ENCODE measurements at places on chromosomes 7 and 10.

DNA sequence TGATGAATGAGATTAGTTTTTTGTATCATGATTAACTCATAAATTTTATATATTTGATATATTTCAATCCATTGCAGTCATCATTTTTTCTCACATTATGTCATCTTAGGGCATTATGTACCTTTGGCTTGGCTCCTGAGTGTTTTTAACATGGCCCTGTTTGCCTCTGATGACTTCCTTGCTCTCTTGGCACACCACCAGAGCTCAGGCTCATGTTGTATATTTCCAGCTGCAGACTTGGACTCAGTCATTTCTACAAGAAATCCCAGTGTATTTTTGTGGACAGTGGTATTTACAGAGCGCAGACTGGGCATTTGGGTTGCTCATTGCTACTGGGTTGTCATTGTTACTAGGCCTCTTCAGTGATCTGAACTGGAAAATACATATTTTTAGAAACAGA, 188.5 kb downstream of the ADRA2A start:
- DNase-seq: no peak

DNA sequence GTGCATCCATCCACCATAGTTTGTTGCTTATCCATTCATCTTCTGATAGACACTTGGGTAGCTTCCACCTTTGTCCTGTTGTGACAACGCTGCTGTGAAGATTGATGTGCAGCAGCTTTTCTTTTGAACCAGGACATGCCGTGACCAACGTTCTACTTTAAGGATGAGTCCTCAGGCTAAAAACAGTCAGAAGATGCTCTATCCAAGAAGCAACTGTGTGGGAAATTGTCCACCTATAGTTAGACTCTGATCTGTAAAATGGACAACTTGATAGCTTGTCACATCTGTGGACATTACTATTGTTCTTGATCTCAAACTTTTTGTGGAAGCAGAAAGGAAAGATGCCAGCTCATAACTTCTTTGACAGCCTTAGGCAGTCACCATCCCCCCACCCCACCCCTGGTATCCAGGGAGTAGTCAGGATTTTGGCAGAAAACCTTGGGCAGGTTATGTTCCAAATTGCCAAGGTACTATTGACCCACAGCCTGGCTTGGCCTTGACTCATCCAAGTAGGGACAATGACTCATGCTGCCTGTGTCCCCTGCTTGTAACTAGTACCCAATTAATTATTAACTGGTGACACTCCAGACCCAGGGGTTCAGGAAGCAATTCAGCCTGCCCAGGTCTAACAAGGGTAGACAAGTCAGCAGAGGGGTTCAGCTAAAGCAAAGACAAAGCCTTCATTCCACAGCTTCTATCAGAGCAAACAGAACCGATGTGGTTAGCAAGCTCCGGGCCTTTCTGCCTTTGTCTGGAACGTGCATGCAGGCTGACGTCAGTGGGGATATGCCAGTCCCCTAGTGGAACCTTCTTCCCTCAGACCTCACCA, 99.6 kb upstream of the ANLN start:
- peak; percentile 85 for DNase-seq

GRCh38 chr7:30997316-30997715, 33.6 kb downstream of the GHRHR start:
- peak; percentile 49 for DNase-seq

- DNase-seq: no peak
These were observed 2.9 kb downstream of the TECPR1 start for GRCh38 chr7:98249106-98249505.

- DNase-seq: no peak
These were observed 143.5 kb downstream of the PIP4K2A start for GRCh38 chr10:22570733-22571430.

DNA sequence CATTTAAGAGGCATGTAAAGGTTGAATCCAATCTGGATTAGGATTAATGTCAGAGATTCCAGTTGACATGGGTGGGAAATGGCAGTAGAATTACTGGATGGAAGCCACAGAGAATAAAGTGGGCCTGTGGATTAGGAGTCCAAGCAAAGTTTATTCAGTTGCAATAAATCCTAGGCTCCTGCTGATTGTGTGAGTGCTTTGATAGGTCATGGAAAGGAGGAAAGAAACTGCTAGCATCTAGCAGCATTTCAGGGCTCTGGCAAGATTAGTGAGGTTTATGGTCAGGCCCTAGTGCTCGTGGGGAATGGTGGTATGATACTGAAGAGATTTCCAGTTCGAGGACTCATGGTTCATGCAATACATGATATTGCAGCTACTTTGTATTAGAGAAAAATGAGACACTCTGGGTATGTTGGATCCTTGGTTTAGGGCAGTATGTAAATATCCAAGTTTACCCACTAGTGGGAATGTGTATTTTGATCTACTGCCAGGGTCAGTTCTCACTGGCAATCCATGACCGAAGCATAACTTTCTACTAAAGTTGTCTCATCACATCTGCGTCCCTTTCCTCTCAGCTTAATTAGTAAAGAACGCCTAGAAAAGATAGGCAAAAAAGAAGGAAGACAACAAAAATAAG, 235.0 kb downstream of the SUGCT start:
- DNase-seq: no peak

- DNase-seq: no peak
These were observed 8.6 kb upstream of the UPF2 start for GRCh38 chr10:12051241-12051640.

- DNase-seq: no peak
These were observed 131.4 kb downstream of the VIPR2 start for GRCh38 chr7:159013181-159013690.

DNA sequence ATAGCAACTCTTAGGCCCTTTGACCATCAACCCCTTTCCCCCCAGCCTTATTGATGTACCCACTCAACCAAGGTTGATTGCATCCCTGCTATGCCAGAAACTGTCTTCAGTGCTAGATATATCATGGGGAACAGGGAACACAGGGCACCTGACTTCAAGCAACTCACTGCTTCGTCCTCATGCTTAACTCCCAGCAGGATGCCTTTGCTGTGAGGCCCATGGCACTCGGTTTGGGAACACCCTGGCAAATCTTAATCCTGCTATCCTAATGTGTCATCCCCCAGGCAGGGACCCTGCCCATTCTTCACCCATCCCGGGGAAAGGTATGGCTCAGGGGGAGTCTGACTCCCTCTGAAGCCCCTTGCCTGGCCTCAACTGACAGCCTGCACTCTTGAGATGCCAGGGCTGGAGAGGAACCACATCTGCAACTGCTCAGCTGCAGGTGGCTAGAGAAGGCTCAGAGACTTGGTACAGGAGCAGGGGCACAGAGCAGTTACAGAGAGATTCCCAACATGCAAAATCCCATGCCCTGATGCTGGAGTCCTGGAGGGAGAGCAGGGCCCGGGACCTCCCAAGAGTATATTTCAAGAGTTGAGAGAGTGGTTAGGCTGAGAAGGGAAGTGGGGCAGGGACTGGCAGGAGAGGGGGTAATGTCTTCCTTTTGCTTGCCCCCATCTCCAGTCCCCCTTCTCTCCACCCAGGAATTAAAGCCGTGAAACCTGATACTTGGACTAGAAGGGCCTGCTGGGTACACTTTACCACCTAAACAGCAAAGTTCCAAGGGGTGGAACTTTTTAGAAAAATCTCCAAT, 2.4 kb upstream of the UNC5B start:
- no peak for DNase-seq

DNA sequence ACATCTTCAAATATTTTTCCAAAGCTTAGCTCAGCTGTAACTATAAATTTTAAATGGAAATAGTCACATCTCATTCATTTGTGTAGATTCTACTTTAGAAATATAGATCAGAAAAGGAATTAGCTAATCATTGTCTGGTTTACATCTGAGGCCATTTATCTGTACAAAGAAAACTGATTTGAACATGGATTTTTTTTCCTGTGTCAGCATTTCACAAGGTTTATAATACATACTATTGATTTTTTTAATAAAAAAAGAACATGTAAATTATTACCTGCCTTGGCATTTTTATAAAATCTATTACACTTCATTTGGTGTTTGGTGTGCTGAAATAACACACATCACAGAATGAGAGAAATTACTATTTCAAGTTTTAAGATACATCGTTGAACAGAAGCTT, 3.5 kb upstream of the GPR37 start:
- DNase-seq: no peak

DNA sequence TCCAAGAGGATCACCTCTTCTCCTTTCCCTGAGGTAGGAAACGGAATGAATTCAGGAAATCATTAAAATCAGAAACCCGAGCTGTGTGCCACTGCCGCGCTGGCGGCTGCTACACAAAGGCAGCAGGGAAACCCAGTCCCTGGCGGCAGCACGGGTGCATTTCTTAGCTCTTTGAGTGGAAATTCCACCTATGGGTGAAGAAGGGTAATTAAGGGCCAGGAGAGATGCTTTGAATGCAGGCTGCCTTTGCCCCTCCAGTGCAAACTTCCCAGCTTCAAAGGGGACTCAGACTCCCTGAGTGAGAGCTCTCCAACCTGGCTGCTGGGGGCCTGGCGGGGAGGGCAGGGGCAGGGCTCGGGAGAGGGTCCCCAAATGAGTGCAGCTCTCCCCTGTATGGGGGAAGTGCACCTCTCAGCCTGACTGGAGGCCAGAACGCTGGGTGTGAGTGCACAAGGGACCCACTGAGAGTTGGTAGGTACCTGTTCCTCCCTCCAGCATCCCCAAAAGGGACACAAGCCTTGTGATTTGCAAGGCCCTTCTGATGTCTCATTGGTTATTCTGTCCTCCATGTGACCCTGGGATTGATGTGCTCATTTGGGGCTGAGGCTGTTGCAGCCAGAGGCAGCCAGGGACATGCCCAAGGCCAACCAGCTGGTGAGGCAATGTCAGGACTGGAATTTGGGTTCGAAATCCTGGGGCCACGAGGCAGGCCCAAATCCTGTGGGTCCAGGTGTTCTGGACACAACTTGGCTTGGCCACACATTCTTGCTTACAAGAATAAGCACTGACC, 16.3 kb upstream of the ZMIZ1 start:
- DNase-seq: peak; percentile 17

- no peak for DNase-seq
These were observed 36.9 kb upstream of the GOLGA7B start for GRCh38 chr10:97812696-97813095.

- DNase-seq: peak; percentile 12
These were observed 797.3 kb downstream of the XPNPEP1 start for GRCh38 chr10:109126016-109126415.

- peak; percentile 89 for DNase-seq
These were observed 19.9 kb upstream of the TRUB1 start for GRCh38 chr10:114917927-114918672.

DNA sequence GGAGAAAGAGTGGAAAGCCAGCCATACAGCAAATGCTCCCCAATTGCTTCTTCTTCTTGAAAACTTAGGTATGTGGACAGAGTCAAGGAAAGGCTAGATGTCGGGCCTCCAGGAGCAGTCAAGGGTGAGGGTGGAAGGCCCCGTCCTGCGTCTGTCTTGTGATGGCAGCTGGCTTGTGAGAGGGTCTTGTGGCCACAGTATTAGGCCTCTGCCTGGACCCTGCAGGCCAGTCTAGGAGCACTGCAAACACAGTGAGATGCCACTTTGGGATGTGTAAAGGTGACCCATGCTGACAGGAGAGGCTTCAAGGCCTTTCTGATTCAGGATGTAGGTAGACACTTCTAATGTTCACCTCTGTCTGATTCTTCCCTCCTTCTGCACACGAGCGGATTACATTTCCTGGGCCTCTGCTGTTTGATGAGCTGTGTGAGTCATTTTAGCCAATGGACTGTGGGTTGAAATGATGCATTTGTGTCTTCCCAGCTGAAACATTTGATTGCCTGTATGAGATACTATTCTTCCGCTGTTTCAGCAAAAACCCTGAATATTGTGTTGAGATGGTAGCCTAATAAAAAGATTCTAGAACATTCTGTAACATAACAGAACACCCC, 135.4 kb downstream of the EMX2 start:
- no peak for DNase-seq

GRCh38 chr10:127344346-127344745, 148.0 kb upstream of the INSYN2A start:
- DNase-seq: no peak

DNA sequence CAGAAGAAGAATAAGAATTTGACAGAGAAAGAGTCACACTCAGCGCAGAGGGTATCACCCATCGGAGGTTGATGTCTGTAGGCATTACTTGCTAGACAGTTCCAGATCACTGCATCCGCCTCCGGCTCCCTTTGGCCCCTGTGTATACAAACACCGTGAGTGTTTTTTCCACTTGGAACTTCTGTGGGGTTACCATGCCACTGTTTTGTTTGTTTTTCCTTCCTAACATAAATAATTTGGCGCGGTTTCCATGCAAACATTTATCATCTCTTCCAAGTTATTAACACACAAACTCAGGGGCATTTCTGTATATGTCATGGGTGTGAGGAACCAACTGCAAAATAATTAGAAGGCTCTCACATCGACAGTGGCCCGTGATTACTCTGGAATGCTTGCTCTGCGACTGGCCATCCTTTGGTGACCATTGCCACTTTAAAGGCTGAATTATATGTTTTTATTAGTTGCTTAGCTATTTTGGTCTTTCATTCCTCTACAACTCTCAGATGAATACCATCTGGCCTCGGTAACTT, 612.2 kb upstream of the MKI67 start:
- no peak for DNase-seq

DNA sequence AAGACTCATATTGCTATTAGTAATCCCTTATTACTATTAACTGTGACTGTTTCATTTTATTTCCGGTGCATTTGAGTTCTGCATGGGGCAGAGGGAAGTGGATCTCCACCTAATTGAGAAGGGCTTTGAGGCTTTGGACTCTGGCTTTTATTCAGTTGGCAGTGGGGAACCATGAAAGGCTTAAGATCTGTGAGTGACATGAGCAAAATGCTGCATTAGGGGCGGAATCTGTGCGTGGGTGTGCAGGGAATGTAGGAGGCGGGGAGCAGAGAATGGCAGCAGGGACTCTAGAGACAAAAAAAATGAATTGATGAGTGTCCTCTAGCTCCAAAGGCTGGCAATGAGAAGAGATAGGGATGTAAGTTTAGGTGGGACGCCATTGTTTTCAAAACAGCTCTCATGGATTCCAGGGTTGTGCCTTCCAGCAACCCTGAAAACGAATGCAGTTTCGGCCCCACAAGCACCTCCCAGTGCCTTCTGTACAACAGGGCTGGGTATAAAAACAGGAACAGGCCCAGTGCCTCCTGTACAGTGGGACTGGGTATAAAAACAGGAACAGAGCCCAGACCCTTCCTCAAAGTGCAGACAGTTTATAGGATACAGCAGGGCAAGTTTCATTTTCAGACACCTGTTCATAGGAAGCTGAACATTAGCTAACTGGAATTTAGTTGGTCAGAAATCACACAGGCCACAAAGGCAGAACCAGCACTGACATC, 663.3 kb upstream of the FOXK1 start:
- no peak for DNase-seq

DNA sequence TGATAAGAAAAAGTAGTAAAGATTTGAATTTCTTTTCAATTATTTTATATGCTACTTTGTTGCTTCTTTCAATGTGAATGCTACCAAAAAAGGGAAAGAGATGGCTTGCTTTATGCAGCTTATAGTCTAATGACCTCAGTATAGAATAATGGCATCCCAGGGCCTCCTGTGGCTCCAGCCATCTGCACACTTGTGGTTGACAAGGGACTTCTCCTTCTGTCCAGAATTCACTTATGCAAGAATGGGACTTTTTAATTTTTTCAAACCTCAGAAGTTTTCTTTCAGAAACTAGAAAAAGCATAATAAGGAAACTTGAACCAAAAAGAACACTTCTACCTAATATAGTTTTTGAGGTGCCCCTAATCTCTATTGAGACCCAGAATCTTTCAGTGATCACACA, 310.9 kb downstream of the CTNNA3 start:
- DNase-seq: no peak

- DNase-seq: no peak
These were observed 40.7 kb upstream of the SPDYE3 start for GRCh38 chr7:100266576-100267354.

GRCh38 chr7:76358011-76358480, 745 bp downstream of the YWHAG start:
- peak; percentile 54 for DNase-seq

- no peak for DNase-seq
These were observed 18.5 kb upstream of the FAM133B start for GRCh38 chr7:92608380-92609322.
